Thoracic aorta (tissue), 2 donors: ENCODE measurements at places on chromosomes 1 and 21.
A peak's percentile ranks its signal among the peaks of the same experiment; 100 is the strongest.

DNA sequence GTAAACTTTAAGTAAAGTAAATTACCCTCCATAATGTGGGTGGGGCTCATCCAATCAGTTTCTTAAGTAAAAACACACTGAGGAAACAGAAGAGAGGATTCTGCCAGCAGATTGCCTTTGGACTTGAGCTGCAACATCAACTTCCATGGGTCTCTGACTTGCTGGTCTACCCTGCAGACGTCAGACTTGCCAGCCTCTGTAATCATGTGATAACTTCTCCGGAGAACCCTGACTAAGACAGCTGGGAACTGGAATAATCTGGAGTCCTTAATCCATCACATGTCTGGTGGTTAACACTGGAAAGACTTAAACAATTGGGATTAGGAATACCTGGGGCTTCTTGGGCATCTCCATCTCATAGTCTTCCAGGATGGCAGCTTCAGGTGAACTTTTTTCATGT is 13.2 kb upstream of the CEP350 start:
- H3K27ac ChIP-seq, result no peak overlapping the region
- no peaks in the 10 kb centered on the region for H3K36me3 ChIP-seq
- no peak overlapping the region for H3K4me3 ChIP-seq
- H3K27me3 ChIP-seq, result no peaks in the 10 kb centered on the region

DNA sequence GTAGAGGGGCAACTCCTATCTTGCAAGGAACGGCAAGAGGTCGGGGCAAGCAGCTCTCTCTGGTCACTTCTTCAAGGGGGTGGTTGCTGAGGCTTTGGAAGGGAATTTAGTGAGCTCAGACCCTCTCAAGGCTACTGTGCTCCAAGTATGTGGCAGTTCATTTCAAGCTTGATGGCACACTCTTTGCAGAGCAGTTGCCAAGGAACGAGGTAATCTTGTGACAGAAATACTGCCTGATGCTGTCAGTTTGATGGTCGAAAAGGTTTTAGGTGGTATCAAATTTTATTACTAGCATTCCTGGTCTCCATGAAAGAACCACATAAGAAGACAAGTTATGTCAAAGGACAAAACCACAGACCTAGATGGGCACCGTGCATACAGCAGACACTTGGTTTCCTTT is 13.1 kb downstream of the CFAP298 start:
- H3K27me3 ChIP-seq, result no peaks in the 10 kb centered on the region
- no peaks in the 10 kb centered on the region for H3K4me1 ChIP-seq
- DNase-seq, result no peak
- H3K27ac ChIP-seq, result no peak overlapping the region
- H3K36me3 ChIP-seq, result peaks cover 29% of the 10 kb centered on the region

DNA sequence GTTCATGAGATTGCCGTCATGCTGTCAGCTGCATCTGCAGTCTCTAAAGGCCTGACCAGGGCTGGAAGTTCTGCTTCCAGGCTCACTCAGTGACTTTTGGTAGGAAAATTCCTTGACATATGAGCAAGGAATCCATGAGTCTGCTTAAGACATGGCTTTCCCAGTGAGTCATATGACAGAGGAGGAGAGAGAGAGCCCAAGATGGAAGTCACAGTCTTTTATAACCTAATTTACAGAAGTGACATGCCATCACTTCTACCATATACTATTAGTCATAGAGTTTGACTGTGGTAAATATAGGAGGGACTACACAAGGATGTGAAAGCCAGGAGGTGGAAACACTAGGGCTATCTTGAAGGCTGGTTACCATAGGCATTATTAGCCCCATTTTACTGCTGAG is 115.2 kb downstream of the ROR1 start:
- H3K4me3 ChIP-seq, result no peak overlapping the region
- peaks cover 51% of the 10 kb centered on the region for H3K4me1 ChIP-seq
- H3K27me3 ChIP-seq, result no peaks in the 10 kb centered on the region
- no peak overlapping the region for H3K27ac ChIP-seq
- no peaks in the 10 kb centered on the region for H3K36me3 ChIP-seq
- no peak for DNase-seq

DNA sequence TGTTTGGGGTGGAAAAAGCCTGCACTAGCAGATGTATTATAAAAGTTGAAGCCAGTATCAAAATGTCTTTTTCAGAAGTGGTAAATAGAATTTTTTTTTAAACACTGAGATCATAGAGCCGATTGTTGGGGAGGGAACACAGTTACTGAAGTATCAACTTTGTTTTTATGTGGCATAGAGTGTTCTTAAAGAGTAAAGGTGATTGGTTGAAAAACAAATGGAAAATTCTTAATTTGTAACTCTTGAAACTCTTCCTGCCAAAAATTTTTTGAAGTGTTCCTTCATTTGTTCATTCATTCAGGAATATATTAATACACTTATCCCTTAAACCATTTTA is 83.3 kb downstream of the DISP1 start:
- DNase-seq, result no peak
- H3K4me3 ChIP-seq, result peak overlapping the region; percentile 63
- H3K27me3 ChIP-seq, result no peaks in the 10 kb centered on the region
- H3K4me1 ChIP-seq, result peaks cover 12% of the 10 kb centered on the region
- H3K36me3 ChIP-seq, result no peaks in the 10 kb centered on the region
- H3K27ac ChIP-seq, result no peak overlapping the region

- H3K36me3 ChIP-seq, result no peaks in the 10 kb centered on the region
- H3K27ac ChIP-seq, result no peak overlapping the region
- no peaks in the 10 kb centered on the region for H3K4me1 ChIP-seq
- H3K27me3 ChIP-seq, result no peaks in the 10 kb centered on the region
Observed at GRCh38 chr1:22275626-22276395, 132.9 kb upstream of the WNT4 start.

- H3K36me3 ChIP-seq, result no peaks in the 10 kb centered on the region
Observed at GRCh38 chr1:26986658-26987057, 6.8 kb upstream of the TRNP1 start.

DNA sequence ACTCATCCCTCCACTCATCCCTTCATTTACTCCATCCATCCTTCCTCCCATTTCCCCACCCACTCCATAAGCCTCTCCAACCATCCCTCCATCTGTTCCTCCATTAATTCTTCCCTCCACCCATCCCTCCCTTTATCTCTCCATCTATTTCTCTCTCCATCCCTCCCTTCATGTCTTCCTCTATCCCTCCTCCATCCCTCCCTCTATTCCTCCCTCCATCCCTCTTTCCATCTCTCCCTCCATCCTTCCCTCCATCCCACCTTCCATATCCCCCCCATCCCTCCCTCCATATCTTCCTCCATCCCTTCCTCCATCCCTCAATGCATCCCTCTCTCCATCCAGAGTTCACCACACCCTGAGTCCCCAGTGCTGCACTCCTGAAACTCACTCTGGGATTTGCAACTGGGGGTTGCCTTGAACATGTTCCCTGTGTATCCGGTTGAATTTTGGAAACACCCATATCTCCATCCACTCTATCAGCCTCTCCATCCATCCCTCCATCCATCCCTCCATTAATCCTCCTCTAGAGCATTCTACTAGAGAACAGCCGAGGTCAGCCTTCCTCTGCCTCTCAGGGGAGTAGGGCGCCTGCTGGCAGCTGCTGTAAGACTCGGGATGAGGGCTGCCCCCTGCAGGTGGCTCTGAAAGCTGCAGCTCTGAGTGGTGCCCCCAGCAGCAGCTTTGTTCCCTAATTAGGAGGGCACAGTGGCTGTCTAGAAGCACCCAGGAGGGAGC is 39.4 kb downstream of the ABCG1 start:
- H3K27ac ChIP-seq, result no peak overlapping the region
- H3K36me3 ChIP-seq, result no peaks in the 10 kb centered on the region
- H3K4me3 ChIP-seq, result no peak overlapping the region
- peaks cover 4% of the 10 kb centered on the region for H3K4me1 ChIP-seq

DNA sequence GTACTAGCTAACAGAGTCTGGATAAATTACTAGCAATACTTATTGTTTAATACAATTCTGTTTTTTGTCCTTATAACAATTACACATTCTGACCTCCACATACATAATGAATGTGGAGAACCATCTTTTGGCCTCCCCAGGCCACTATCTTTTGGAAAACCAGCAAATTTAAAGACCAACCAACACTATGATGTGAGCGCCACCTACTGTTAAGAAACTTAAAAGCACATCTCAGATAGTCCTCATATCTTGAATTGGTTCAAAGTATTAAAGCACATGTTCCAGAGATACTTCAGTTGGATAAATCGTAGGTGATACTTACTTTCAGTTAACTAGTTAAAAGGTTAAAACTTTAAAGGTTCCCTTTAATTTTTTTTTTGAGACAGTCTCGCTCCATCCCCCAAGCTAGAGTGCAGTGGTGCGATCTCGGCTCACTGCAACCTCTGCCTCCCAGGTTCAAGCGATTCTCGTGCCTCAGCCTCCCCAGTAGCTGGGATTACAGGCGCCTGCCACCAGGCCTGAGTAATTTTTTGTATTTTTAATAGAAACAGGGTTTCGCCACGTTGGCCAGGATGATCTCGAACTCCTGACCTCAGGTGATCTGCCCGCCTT is 29.3 kb upstream of the USP1 start:
- no peaks in the 10 kb centered on the region for H3K4me1 ChIP-seq
- no peaks in the 10 kb centered on the region for H3K27me3 ChIP-seq
- H3K4me3 ChIP-seq, result no peak overlapping the region
- H3K27ac ChIP-seq, result no peak overlapping the region

- H3K27ac ChIP-seq, result no peak overlapping the region
- H3K4me1 ChIP-seq, result no peaks in the 10 kb centered on the region
- no peaks in the 10 kb centered on the region for H3K27me3 ChIP-seq
- H3K4me3 ChIP-seq, result peak overlapping the region; percentile 5
- DNase-seq, result no peak
- no peaks in the 10 kb centered on the region for H3K36me3 ChIP-seq
Observed at GRCh38 chr1:20029178-20029912, 40.6 kb upstream of the PLA2G5 start.

DNA sequence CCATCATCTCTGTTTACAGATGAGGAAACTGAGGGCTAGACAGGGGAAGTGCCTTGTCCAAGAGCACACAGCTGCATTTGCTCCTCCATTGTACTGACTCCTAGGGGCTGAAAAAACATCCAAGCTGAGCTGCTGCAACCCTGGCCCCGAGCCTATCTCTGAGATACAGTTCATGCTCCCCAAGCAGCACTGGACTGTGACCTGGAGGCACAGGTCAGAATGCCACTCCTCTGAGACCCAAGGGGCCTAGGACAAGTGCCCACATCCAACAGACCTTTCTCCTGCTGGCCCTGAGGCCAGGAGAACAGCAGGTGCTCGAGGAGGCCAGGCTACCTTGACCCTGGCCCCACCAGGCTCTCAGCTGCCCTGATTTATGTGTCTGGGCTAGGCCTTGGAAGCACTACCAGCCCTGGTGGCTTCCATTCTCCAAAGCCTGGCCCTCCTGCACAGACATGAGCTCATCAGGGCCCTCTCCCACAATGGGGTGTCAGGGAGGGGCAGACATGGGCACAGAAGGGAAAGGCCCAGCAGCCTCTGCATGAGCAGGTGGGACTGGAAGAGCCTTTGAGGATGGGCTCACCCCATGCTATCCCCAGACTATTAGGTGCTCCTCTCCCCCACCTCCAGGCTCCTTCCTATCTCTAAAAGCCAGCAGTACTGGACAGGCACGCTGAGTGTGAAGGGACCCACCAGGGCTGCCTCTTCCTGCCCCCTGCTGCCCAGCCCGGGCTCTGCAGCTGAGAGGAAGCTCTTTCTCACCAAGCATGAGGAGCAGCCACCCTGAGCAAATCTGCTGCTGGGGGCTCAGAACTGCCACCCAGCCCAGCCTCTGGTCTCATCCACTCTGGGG is 18.8 kb downstream of the ADGRB2 start:
- no peaks in the 10 kb centered on the region for H3K36me3 ChIP-seq
- DNase-seq, result no peak
- no peak overlapping the region for H3K4me3 ChIP-seq
- no peak overlapping the region for H3K27ac ChIP-seq
- no peaks in the 10 kb centered on the region for H3K4me1 ChIP-seq

DNA sequence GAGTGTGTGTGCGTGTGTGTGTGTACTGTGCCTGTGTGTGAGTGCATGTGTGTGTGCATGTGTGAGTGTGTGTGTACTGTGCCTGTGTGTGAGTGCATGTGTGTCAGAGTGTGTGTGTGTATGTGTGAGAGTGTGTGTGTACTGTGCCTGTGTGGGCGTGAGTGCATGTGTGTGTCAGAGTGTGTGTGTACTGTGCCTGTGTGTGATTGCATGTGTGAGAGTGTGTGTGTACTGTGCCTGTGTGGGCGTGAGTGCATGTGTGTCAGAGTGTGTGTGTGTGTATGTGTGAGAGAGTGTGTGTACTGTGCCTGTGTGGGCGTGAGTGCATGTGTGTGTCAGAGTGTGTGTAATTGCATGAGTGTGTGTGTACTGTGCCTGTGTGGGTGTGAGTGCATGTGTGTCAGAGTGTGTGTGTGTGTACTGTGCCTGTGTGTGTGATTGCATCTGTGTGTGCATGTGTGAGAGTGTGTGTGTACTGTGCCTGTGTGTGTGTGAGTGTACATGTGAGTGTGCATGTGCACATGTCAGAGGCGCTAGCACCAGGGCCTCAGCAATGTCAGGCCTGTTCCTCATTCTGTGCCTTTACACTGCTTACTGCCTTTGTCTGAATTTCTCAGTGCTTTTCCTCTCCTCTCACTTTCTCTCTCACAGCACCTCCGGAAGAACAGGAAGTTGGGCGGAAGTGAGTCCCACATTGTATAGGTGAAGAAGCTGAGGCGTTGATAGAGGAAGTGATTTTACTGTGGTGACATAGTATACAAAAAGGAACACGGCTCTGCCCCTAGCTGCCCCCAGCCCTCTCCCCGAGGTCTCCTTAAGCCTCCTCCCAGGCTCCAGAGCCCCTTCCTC is 4.9 kb downstream of the SLC5A9 start:
- H3K27ac ChIP-seq, result no peak overlapping the region
- H3K4me1 ChIP-seq, result no peaks in the 10 kb centered on the region
- DNase-seq, result no peak
- no peaks in the 10 kb centered on the region for H3K27me3 ChIP-seq
